Ureter (tissue), 1 donor: ENCODE measurements at places on chromosomes 1 and 21. TPM values are rescaled to one million over a fixed set of nuclear protein-coding genes. Genes with fewer than 3 reads are reported as not detected.

Gene SPRR1A
- 13.8 TPM for total RNA-seq

Gene ETNK2
- 13.5 TPM for total RNA-seq

Gene TSPEAR
- total RNA-seq = 0.10 TPM

Gene PEAR1
- total RNA-seq = 10.0 TPM

Gene RPAP2
- total RNA-seq = 44.8 TPM

Gene KIF17
- total RNA-seq = 2.2 TPM

Gene STUM
- 2.8 TPM for total RNA-seq

Gene CRB1
- 0.18 TPM for total RNA-seq

Gene SPRR1B
- total RNA-seq = 0.91 TPM

Gene SCAF4
- total RNA-seq = 44.2 TPM

GRCh38 chr1:106080608-106081325 lies 975.7 kb upstream of the PRMT6 start:
- DNase-seq = no peak

DNA sequence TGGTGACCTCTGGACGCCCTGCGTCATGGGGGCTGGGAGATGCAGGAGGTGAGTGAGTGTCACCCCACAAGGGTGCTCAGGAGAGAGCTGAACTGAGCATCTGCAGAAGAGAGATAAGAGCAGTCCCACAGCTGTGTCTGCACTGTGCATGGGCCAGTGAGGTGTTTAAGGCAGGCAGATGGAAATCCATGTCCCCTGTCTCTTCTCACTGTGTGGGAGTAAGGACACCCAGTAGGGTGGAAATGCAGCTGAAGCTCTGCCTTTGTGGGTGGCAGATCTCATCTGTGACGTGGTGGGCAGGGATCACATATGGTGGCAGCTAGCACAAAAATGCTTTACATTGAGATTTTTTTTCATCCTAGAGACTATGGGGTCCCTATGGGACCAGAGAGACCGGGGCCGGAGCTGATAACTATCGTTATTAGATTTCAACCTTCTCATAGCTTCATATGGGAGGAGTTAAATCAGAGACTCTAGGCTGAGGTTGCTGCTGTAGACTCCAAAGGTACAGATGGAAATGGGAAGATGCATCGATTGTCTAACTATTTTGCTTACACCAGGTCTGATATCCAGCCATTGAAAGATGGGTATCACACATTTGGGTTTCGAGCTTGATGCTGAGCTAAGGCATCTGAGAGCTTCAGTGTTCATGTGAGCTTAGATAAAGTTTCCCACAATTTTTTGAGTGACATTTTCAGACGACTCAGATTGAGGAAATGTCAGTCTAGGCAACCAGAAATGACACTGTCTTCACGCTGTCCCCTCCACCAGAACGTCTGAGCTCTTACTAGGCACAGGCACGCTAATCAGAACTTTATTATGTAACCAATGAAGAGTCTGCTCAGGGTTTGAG lies 65.3 kb upstream of the PSEN2 start:
- DNase-seq = no peak

- no peak for DNase-seq
These were observed 96.7 kb downstream of the ABCA4 start for GRCh38 chr1:94024104-94024792.

- no peak for DNase-seq
These were observed 54.7 kb downstream of the STUM start for GRCh38 chr1:226603022-226603857.

DNA sequence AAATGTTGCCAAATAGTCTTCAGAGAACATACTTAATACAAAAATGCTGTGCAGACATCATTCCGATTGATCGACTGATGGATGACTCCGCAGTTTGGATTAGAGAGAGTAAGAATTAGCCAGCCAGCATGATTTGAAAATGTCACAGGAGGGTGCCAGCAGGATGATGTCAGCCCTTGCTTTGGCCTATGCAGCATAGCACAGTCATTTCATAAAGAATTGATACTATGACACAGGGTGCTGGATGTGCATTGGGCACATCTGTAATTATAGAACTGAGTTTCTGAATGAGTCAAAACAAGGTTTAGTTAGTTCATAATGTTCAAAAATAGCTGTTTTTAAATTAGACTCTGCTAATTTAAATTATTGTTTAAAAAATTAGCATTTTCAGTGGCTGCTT lies 21.6 kb upstream of the TRAF5 start:
- no peak for DNase-seq

DNA sequence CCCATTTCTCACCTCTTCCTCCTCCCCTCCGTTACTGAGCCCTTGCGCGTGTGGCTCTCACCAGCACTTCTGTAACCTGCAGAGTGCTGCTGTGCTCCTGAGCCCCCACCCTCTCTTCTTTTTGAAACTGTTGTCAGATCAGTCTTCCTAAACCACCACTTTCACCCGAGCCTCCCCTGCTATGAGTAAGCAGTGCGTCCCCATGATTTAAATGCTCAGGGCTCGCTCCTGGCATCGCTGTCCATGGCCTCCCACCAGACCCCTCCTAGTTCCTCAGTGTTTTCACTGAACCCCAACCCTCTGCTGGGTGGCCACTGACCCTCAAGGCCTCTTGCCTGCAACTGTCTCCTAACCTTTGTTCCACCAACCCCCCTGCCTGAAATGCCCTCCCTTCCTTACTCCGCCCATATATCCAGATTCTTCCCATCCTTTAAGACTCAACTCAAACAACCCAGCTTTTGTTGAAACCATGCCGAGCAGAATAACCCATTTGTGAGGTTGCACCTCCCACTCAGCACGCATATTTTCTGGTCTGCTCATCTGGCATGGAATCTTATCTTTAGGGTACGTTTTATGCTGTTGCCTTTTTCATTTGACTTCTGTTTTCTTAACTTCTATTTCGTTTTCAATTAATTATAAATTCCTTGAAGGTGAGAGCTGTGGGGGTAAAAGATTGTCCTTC lies 64.5 kb upstream of the FAM3B start:
- no peak for DNase-seq

GRCh38 chr1:183022202-183023145 lies 746 bp upstream of the LAMC1 start:
- DNase-seq = peak; percentile 91

DNA sequence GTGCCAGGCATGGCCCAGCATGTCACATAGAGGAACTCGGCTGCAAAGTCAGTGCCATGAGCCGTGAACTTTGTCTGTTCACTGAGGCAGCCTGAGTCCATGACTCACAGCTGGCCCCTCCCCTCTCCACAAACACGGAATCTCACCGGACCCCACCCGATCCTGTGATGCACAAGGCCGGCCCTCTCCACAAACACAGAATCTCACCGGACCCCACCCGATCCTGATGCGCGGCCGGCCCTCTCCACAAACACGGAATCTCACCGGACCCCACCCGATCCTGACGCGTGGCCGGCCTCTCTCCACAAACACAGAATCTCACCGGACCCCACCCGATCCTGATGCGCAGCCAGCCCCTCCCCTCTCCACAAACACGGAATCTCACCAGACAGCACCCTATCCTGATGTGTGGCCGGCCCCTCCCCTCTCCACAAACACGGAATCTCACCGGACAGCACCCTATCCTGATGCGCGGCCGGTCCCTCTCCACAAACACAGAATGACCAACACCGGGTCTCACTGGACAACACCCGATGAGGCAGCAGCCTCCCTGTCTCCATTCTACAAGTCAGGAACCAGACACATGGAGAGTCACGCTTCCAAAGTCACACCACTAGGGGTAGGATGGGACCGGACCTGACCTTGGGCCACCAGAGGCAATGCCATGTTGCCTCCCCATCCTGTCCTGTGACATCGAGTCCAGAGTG lies 39.6 kb upstream of the GPR153 start:
- DNase-seq = no peak

DNA sequence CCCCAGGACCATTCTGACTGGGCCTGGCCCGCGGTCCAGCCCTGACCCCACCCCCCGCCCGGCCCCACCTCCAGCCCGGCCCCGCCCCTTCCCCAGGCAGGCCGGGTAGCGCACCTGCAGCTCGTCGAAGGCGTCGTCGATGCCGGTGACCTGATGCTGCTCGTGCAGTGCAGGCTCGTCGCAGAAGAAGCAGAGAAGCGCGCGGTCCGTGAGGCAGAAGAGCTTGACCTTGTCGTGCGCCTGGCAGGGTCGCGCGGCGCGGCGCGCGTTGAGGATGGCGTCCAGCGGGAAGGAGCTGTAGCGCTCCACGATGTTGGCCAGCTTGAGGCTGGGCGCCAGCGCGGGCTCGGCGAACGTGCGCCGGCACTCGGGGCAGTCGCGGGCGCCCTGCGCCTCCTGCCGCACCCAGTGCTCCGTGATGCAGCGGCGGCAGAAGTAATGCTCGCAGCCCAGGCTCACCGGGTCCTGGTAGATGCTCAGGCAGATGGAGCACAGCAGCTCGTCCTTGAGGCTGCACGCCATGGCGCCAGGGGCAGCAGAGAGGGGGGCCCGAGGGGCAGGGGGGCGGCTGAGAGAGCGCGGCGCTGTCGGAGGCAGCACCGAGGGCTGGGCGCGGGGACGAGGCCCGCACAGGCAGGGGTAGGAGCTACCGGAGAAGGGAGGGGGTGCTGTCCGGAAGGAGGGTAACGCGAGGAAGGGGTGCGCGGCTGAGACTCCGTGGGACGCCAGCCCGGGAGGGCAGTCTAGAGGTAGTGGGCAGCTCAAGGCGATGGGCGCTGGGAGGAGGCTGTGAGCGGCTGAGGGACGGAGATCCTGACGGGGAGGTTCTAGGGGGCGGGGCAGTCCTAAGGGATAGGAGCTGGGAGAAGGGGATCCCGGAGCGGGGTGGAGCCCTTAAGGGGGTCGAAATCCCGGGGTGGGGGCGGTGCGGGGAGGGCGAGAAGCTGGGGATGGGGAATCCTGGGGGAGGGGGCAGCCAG lies 642 bp downstream of the TRIM62 start:
- peak; percentile 65 for DNase-seq

DNA sequence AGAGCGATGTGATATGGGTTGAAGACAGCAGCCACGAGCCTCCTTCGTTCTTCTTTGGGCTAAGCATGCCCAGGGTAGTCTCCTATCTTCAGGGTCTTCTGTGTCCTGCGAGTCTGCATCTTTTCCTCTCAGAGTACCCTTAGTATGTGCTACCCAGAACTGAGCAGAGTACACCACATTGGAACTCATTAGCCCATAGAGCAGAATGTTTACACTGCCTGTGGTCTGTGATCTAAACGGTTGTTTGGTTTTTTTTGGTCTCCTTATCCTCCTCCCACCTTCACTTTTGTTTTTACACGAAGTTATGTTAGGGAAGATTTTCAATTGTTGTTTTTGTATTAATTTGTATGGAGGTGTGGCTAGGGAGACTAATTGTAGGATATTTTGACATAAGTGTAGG lies 126.4 kb downstream of the NEK7 start:
- no peak for DNase-seq

GRCh38 chr1:2415801-2416208 lies 3.4 kb upstream of the PEX10 start:
- peak; percentile 81 for DNase-seq

GRCh38 chr21:31592963-31593560 lies 66.4 kb upstream of the SOD1 start:
- DNase-seq = no peak

GRCh38 chr1:89270423-89270822 lies 2.2 kb downstream of the GBP5 start:
- DNase-seq = no peak

DNA sequence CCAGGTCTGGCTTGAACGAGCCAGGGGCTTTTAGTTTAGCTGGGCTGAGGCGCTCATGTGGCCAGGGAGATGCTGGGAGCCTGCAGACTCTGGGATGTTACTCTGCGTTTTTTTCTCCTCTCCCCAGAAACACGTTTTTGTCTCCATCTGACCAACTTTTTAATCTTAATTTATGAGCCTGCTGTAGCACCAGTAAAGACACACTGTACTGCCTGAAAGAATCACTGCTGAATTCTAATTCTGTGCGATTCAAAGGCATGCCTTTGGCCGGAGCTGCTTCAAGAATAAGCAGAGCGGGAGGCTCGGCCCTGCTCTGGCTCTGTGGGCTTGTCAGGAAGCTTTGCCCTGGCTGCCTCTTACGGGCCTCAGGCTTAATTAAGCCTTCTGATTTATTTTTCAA lies 129.5 kb downstream of the CAMTA1 start:
- no peak for DNase-seq

DNA sequence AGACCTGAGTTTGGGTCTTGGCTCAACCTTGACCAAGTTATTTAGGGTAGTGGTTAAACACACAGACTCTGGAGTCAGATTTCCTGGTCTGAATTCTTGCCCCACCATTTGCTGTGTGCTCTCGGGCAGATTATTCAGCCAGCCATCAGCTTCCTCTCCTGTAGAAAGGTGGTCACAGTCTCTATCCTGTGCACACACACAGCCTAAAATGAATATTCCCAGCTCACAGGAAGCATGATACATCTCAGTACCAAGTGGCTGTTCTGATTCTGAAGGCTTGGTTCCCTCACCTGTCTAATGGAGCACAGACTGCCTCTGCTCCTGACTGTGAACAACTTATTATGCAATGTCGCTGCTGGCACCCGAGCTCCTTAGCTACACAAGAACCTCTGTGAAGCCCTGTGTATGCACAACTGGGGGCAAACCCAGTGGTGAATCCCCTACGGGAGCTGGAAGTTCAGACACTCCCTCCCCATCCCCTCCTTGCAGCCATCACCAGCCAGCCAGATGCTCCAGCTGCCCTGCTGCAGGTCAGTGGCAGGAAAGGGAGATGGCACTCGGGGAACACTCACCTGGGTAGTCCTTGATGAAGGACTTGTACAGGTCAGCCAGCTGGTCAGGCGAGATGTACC lies 13.7 kb downstream of the ENO1 start:
- DNase-seq = no peak

DNA sequence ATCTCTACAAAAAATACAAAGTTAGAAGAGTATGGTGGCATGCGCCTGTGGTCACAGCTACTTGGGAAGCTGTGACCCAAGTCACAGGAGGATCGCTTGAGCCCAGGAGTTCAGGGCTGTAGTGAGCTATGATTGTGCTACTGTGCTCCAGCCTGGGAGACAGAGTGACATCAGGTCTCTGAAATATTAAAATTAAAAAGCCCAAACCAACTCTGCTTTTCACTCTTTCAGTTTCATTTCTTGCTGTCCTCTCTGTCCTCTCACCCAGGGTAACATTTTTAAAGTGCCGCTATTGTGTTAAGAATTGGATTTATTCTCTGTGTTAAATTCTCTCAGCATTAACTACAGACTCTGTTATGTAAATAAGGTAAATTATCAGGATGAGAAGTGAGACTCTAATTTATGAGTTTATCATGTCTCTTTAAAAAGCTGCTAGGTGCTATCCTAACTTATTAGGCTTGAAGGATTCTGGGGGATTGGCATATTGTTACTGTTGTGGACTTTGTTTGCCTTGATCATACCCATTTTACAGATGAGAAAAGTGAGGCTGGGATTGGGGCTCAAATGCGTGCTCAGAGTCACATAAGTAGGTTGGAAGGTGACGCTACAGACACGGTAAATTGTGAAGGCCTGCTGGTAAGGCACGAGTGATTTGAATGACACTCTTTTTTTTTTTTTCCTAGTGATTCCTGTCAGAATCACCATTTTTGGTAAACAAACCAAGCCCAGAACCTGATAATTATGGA lies 46.5 kb downstream of the B3GALT5 start:
- DNase-seq = no peak

GRCh38 chr1:54481201-54481884 lies 66.7 kb upstream of the ACOT11 start:
- DNase-seq = no peak

DNA sequence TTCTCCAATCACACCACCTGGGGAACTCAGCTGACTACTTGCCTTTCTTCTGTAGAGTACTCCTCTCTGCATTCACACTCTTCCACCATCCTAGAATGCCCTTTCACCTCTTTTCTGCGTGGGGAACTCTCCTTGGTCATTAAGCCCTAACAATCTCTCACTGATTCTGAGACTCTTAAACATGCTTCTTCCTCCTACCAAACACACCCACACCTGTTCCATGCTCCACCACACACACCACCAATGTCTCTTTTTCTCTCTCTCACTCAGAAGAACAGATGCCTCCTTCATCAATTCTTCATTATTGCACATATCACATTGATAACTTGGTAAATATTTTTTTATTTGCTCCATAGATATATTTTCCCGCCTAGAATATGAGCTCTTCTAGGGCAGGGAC lies 53.6 kb downstream of the WARS2 start:
- no peak for DNase-seq
